Hematopoietic multipotent progenitor cell treated with erythropoietin and hydrocortisone succinate and interleukin-3 and kit ligand, for 8 days (in vitro differentiated cells): ENCODE measurements at places on chromosomes 12 and 14.

DNA sequence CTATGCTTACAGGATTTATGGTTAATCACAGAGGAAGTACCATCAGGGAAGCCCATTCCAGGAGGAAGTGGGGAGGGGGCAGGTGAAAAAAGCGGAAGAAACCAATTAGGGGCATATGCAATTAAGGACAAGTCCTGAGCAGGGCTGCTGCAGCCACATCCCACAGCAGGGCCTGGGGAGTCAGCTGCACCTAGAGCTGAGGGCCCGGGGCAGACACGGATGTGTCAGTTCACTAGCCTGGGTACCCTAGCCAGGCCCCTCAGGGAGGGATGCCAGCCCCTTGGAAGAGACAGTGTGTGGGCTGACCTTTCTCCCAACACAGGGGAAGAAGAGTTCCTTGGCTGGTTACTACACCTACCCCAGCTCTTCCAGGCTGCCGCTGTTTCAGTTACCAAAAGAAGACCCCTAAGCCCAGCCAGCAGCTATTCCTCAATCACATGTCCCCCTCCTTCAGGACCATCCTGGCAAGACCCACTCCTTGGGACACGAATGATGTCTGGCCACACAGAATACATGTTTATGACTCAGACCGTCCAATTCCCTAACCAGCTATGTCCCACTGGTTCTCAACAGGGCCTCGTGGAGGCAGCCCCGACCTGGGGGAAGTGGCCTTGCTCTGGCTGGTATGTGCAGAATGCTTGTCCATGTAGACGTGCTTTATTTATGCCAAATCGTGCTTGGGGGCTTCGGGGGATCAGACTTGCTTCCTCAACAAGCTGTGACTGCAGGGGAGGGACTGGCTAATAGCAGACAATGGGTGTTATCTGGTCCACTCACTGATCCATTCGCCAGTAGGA is 133.7 kb upstream of the RTL1 start:
- DNase-seq: no peak

DNA sequence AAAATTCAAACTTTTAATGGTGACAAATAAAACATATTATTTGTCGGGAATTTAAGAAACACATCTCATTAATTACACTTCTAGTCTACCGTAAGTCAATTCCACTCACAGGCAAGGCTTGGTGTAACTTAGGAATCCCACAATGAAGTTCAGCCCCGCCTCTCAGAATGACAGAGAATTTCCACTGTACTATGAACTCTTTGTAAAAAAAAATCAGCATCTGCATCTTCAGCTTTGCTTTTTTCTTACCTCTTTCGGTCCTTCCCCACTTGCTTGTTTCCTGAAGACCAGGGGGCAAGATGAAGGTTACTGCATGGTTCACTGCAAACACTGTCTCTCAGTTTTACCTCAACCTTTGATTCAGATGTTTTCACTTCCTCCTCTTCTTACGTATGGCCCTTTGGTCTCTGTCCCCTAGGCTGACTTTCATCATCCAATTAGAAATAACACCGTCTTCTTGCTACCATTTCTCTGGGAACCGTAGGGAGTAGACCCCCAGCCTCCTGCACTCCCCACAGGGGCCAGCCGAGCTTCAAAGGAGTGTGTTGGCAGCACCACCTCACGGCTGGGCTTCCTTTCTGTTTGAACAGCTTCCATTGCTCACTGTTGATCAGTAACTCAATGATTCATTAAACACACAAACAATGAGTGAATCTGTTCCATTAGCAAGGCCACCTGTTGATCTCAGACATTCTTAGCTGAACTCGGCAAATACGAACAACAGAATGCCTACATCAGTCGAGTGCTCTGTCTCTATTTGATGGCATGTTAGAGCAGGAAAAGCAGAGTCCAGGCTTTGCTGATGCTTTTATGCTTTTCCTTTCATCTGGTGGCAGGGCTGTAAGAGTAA is 343.0 kb downstream of the BMP4 start:
- DNase-seq: no peak

- DNase-seq: no peak
Observed at GRCh38 chr12:9404031-9404430, 195.8 kb upstream of the PZP start.

- DNase-seq: peak; percentile 76
Observed at GRCh38 chr12:122961531-122962329, 4.5 kb downstream of the ABCB9 start.
